Effector CD8-positive, alpha-beta T cell (primary cell): ENCODE measurements at places on chromosomes 7 and 10.

DNA sequence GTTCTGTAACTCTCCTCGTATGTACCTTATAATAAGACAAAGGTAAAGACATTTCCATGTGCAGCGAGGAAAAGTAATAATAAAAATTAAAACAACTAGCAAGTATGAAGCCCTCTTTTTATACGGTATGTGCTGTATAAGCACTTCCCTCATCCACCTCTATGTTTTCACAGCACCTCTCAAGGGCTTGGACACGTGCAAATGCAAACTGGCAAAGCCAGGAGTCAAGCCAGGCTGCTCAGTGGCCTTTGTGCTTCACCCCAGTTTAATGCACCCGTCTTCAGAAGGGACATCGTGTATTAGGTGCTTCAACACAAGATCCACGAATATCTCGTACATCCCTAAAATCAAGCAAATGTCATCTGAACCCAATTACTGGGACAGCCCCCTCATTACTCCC is 1.3 kb upstream of the DGKI start:
- DNase-seq = no peak

DNA sequence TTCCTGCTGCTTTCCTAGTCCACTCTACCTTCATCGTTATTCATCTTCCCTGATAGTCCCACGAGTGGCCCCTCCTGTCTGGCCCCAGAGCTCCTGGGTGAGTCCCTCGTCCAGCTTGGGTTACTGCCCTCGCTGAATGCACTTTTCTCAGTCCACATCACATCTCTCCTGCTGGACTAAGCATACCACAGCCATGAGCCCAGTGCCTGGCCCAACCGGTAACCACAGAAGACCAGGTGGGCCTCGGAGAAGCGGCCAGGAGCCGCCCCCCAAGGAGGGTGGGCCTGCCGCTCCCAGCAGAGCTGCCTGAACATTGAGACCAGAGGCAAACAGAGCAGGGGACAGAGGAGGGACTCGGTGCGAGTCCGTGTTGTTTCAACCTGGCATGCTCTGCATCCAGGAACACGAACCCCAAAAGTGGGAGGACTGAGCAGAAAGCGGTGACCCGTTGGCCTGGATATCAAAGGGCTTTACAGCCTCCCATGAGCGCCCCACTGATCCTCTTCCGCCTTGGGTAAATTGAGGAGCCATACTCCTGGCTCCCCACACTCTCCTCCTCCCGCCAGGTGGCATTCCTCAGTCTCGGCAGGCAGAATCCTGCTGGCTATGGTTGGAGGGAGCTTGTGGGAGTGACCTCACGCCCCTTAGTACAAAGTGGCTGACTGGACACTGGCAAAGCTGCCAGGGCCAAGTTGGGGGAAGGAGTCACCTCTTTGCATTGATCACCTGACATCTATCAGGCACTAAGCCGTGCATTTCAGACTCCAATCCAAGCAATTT is 13.3 kb downstream of the TMEM72 start:
- no peak for DNase-seq

GRCh38 chr10:15433850-15434537 is 62.9 kb upstream of the FAM171A1 start:
- DNase-seq = no peak

GRCh38 chr10:110872984-110873923 is 1.5 kb downstream of the PDCD4 start:
- no peak for DNase-seq

DNA sequence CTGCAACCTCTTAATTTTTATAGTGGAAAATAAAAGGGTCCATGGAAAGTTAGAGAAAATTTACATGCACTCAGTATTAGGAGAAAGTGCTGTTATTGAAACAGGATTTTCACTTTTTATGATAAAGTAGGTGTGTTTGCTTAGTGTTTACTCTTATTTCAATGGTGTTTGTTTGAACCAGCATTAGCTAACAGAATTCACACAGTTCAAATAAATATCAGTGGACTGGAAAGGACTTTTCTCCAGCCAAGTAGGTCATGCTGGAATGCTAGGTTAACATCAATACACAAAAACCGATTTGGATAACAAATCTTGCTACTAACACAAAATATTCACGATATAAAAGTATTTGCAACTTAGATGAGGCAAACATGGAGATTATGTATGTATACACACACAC is 49.4 kb upstream of the BET1 start:
- no peak for DNase-seq

DNA sequence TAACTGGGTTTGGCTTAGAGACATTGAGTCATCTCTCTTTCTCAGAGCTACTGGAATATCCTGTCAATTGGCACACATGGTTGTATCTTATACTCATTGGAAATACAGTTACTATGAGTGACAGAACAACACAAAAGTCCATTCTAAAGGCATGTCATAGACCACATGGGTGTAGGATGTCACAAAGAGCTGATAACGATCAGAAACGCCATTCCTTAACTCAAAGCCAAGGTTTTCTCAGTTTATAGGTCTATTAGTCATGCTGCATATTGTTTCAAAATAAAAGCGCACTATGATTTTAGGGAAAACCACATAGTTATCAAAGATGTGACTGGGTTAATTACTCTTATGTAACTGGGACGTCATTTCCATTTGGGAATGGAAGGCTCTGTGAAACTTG is 147.2 kb upstream of the FAM171A1 start:
- DNase-seq = no peak
